Activated CD4-positive, alpha-beta T cell treated with anti-CD3 and anti-CD28 coated beads, Interleukin-2, amount 50 U/mL, for 1 hour (primary cell): ENCODE measurements at places on chromosomes 1 and 21.

DNA sequence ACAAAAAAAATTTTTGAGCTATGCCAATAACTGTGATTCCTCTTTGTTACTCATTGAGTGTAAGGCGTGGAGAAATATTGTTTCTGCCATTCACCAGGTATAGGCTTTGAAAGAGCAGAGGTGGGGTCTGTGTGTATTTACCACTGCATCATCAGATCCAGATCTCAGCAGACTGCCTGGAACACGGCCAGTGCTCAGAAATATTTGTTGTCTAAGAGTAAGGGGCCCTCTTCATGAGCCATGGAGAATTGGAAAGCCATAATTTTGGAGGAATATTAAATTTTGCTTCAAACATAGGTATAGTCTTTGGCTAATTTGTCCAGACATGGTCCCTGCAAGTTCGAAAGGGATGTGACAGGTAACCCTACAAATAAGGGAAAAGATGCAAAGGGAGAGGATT lies 231.3 kb upstream of the IRF2BP2 start:
- DNase-seq: no peak

DNA sequence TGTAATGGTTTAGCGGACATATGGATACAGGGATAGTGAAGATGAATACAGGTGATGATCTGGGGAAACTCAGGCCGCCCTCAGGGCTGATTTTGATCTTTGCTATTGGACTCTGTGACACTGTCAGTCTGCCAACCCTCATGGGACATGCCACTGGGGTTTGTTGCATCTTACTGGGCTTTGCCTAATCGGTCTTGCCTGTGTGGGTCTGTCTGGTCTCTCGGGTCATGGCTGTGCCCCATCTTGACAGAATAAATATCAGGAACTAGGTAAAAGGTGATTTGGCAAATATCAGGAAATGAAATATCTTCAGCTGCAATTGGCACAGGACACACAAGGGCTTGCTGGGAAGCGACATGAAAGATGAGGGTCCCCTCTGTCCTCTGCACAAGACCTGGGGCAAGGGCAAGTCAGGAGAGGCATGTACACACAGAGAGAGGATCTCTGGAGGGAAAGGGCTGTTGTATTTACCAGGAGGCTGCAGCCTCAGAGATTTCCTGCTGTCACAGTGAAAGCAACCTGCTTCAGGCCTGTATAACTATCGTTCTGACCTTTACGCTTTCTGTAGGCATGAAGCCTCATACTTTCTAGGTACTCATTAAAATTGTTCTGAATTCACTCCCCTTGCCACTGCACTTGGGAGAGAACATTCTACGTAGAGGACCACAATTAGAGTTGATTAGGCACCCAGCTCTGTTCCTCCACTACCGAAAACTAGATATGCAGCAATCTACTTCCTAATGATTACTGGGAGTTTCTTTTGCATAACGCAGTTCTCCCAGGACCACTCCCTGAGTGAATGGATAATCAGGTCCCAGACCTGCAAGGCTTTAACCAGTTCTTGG lies 52.0 kb upstream of the GADD45A start:
- no peak for DNase-seq

- no peak for DNase-seq
Measured at GRCh38 chr1:30000266-30000665, 723.1 kb downstream of the MATN1 start.

DNA sequence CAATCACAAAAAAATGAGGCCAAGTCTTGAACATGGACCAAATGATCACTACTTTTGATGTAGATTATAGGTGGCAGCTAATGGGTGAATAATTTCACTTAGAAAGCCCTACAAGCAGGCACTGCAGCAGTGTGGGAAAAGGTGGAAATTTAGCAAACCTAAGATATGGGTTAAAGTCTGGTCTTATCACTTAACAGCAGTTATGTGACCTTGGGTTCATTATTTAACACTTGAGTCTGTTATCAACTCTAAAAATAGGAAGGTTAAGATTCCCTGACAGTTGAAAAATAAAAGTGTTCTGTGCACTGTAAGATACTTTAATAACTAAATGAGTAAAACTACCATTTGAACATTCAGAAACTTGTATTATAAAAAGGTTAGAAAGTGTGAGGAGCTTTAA lies 47.5 kb downstream of the SSX2IP start:
- no peak for DNase-seq
